ENCODE measurements at places on chromosomes 13 and 19. TPM values are rescaled to one million over a fixed set of nuclear protein-coding genes. Genes with fewer than 3 reads are reported as not detected.

DNA sequence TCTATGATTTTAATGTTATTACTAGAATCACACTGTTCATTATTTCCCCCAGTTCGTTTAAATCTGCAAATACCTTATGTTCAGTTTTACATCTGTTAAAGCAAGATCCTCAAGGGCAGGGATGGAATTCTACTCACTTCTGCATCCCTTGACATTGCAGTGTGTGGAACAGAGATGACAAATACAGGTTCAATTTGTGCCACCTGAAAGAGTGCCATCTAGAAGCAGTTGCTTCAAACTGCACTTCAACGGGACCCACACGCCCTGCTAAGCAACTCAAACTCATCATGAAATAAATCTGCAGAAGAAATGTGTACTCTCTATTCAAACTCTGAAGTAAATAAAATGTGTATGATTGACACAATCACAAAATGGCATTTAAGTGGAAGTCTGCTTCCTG is 44.5 kb downstream of the RUBCNL start:
- no peak for DNase-seq

DNA sequence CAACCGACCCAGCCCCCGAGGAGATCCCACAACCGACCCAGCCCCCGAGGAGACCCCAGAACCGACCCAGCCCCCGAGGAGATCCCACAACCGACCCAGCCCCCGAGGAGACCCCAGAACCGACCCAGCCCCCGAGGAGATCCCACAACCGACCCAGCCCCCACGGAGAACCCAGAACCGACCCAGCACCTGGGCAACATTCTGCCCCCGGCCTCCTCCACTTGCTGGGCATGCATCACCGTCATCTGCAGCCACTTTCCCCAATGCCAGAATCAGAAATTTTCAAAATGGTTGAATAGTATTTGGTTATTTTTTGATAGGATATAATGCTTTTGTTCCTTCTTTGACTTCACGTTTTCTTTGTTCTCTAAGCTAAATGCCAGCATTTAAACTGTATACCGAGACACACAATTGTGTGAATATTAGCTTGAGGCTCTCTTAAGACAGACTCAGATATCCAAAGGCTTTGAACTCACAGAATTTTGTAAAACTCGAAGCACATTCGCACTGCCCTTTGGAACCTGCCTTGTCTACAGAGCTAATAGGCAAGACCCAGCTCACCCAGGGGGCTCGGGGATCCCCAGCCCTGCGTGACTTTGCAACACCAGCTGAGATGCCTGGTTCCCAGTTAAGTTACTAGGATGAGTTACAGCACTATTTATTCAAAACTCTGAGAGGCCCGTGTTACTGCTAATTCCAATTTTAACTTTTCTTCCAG is 15.5 kb upstream of the RASA3 start:
- DNase-seq: peak; percentile 53

DNA sequence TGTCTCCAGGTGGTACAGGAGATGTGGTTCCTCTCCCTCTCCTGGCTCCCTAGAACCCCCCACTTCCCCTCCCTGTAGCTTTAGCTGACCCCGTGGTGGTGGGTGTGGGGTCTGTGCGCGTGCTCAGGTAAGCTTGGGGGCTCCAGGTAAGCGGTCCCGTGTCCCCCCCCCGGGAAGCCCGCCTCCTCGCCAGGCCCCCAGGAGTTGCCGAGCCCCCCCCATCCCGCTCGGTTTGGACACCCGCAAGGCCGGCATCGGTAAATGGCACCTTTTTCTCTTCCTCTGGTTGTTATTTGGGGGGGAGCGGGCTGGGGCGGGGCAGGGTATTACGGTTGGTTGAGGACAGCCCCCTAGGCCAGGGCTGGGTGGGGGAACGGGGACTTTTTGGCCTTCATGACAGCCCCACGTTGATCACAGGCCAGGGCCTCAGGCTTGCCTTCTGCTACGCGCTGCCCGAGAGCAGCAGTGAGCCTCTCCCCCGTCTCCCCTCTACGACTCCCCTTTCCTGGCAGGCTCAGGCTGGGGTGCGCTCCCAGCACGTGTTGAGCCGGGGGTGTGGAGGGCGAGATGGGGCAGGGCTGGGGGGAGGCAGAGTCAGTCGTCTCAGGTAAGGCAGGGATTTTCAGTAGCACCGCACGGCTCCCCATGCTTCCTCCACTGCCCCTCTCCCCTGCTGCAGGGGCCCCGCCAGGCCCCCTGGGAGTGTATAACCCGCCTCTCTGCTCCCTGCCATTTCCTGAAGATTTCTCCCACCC is 10.7 kb upstream of the LIN7B start:
- no peak for DNase-seq

CSNK1A1L gene
- not detected for total RNA-seq

NUFIP1 gene
- 2.9 TPM for total RNA-seq
